ENCODE measurements at places on chromosomes 3 and 15. TPM values are rescaled to one million over a fixed set of nuclear protein-coding genes. Genes with fewer than 3 reads are reported as not detected.
A peak's percentile ranks its signal among the peaks of the same experiment; 100 is the strongest.

DNA sequence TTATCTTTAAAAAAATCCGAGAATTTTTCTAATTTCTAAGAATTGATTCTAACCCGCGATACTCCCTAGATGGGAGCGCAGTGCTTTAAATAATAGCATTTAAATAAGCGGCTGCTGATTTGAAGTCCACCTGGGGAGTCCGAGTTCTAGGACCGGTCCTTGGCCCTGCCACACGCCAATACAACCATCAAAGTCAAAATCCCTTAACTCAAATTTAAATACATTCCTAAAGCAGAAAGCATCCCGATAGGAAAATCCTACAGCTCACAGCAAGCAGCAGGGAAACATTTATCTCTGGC is 508 bp upstream of the ECT2 start:
- DNase-seq = no peak

- no peak for DNase-seq
These were observed 124.4 kb downstream of the SHOX2 start for GRCh38 chr3:157981819-157982218.

- DNase-seq = peak; percentile 87
These were observed 237.0 kb downstream of the UACA start for GRCh38 chr15:70526221-70526973.

The PLA1A gene
- total RNA-seq = 0.34 TPM

The CFAP100 gene
- not detected for total RNA-seq

DNA sequence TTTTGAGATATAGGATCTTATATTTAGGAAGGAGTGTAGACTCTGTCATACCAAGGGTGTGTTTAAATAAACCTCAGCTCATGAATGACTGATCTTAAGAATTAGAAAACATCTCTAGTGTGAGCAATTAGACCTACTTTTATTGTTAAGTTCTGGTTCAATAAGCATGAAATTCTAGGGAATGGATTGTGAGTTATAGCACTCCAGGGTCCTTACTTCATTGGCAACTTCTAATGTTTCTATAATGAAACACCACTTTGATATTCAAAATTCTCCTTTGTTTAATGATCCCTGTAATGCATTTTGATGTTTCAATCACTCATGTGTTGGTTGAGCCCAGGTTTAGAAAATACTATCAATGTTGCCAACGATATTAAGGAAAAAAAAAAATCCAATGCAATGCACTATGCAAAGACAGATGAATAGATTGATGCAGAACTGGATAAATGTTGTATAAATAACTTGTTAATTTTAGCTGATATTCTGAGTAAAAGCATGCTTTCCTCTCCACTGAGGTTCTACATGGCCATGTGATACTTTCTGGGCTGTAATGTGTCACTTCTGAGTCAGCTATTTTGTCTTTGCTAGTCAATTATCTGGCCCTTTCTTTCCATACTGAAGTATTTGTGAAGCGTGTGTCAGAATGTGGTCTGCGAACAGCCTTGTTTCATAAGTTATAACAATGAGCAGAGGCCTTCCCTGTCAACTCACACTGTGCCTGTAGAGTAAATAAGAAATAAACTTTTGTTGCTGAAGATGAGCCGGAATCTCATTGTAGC is 1035.9 kb downstream of the PLOD2 start:
- DNase-seq = no peak

DNA sequence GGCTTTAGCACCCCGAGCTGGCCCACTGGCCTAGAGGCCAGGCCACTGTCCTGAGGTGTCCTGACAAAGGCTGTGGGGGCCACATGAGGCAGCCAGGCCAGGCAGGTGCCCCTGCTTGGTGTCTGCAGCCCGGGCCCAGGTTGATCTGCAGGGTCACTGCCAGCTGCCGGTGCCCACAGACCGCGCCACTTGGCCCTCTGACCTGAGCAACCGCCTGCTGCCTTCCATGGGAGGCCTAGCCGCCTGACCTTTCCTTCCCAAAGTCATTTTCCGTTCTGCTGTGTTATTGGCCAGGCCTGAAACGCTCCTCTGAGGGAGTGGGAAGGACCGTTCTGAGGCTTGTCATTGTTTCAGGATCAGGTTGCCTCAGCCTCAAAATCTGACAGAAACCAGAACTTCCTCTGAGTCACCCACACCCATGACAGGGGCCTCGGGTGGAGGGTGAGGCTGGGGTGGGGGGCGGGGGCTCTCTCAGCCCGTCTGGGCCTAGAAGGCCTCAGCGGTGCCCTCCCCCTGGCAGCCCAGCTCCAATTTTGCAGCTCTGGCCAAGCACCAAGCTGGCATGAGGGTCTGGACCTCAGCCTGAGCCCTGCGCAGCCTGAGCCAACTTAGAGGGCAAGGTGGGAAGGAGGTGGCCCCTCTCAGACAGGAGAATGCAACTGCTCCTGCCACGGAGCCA is 140.7 kb upstream of the MEF2A start:
- DNase-seq = peak; percentile 87

The CPA3 gene
- 2.0 TPM for total RNA-seq

DNA sequence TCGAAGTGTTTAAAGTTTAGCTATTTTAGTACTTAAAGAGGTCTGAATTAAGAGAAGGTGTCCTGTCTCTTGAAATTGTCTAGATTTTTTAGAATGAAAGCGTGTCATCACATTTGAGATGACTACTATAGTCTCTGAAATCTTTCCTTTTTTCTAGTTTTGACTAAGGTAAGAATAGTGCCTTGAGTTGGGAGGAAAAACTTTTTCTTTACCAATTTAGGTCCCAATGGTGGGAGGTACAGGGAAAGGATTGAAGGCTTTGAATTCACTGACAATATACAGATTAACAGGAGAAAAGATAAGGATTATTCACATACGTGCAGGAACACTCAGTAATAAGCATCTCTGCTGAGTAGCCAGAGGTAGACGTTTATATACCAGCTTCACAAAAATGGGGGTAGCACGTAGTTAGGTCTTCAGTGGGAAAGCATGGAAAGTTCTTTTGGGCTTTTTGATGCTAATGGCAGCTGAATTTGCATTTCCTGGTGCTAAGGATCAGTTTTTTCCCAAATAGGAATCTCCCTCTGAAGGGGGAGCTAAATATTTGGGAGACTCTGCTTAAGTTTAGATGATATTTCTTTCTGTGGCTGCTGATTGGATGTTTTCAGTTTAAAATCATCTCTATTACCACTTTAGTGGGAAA is 88.1 kb downstream of the VPS8 start:
- DNase-seq = no peak

DNA sequence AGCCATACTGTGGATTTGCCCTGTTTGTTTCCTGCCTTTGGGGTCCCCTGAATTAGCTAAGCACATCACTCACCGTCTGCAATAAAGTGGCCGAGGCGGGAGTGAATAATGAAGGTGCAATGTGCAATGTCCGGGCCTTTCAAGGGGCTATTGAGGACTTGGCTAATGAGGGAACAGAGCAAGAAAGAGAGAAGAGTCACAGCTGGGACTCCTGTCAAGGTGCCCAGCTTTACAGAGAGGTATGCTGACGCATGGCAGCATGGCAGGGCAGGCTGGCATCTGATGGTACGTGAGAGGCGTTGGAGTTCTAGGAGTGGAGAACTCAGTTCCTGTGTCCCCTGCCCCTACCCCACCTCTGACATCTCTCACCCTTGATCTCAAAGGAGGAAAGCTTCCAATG is 13.8 kb upstream of the ATP2B2 start:
- DNase-seq = peak; percentile 56

The RBP2 gene
- not detected for total RNA-seq

The BMF gene
- total RNA-seq = 11.8 TPM

DNA sequence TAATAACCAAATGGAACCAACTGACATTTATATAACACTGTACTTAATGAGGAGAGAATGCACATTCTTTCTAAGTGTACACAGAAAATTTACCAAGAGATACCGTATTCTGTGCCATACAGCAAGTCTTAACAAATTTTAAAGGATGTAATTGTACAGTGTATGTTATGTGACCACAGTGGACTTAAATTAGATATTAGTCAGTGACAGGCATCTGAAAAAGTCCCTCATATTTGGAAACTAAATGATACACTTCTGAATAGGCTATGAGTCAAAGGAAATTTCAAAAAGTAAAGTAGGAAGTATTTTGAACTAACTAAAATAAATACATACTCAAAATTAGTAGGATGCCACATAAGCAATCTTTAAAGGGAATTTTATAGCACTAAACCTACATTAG is 59.6 kb upstream of the P3H2 start:
- no peak for DNase-seq

GRCh38 chr3:13201851-13202250 is 128.6 kb upstream of the IQSEC1 start:
- no peak for DNase-seq

The SENP7 gene
- 15.7 TPM for total RNA-seq

GRCh38 chr3:37093481-37093880 is 80.9 kb downstream of the LRRFIP2 start:
- no peak for DNase-seq

The SPSB4 gene
- total RNA-seq = not detected

GRCh38 chr15:44883199-44883877 is 73.1 kb upstream of the TERB2 start:
- DNase-seq = no peak

DNA sequence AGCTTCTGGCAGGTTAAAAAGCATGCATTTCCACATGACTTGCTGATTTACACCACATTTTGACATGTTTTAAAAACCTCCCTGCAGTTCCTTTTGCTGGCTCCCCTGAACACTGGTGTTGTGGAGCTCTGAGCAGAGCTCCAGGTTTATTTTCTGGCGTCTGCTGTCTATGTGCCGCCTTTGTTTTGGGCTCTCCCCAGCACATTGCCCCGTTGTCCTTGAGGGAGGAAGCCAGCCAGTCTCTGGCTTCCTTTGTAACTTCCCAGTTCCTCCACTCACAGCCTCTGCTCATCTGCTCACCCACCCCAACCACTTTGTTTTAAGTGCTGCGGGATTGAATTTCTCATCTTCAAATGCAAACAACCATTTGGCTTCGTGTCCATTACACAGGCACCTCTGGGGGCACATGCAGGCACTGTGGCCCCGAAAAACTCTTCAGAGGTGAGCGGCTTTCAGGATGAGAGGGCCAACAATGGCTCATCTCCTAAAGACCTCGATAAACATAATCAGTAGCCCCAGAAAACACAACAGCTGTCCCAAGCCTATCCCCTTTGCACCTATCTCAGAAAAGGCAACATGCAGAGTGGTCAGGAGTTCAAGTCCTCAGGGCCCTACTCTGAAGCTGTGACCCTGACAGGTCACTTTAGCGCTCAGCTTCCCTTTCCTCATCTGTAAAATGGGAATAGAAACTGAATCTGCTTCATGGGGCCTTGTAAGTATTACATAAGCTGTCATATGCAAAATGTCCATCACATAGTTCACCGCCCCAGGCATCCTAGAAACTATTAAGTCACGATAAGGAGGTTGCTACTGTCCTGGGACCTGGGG is 1.3 kb upstream of the MEF2A start:
- no peak for DNase-seq

GRCh38 chr3:165837058-165837525 is at the start of gene BCHE:
Gene BCHE (minus strand): TSS chr3:165837423. CDS start chr3:165831033, 6,390 bp downstream.
- DNase-seq = no peak

GRCh38 chr3:156149876-156150275 is 29.5 kb downstream of the KCNAB1 start:
- DNase-seq = no peak

The WDR72 gene
- 2.5 TPM for total RNA-seq

- DNase-seq = no peak
These were observed 2.4 kb downstream of the VGLL4 start for GRCh38 chr3:11641316-11641682.

DNA sequence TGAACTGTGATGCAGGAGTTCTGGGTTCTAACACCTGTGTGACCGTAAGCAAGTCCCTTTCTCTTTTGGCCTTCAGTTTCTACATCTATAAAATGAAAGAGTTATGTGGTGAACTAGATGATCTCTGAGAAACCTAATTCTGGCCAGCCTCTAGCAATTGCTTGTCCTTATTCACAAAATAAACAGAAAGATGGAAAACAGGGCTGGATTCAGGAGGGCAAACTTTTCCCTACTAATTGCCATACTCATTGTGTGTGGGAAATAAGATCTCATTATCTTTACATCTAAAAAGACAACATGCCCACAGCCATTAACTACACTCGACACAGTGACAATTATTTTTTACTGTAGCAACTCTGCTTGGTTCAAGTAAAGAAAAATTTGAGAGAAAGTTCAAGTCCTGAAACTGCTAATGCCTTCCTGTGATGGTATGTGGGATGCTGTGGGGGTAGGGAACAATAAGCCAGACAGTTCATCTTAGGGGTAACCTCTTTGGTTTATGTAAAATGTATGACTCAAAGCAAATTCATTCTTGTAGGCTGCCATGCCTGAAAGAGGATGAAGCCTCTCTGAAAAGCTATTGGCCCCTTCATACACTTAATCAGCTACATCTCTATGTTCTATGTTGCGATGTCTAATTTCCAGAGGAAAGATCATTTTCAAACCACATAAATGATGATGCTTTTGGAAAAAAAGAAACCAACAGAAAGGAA is 177.6 kb upstream of the BCL6 start:
- DNase-seq = no peak

DNA sequence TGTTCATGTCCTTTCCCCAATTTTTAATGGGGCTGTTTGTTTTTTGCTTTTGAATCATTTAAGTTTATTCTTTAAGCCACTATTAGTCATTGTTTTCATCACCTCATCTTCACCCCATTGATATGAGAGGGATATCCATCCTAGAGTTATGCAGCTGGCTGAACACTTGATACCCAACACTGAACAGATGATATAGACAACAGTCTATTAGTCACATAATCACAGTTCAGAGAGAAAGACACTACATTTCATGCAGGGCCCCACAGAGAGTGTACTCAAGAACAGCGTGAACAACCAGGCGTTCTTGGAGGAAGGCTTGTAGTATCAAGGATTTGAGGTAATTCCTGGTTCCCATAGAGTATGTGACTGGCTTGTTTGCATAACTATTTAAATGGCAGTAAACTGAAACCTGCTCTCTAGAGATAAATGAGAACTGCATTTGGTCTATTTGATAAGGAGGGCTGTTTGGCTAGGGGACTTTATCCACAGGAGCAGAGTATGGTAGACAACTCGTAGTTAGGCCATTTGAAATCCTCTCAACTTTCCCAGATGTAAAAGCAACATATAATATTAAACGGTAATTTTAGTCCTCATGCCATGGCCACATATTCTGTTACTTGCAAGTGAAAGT is 618.7 kb downstream of the SI start:
- no peak for DNase-seq

DNA sequence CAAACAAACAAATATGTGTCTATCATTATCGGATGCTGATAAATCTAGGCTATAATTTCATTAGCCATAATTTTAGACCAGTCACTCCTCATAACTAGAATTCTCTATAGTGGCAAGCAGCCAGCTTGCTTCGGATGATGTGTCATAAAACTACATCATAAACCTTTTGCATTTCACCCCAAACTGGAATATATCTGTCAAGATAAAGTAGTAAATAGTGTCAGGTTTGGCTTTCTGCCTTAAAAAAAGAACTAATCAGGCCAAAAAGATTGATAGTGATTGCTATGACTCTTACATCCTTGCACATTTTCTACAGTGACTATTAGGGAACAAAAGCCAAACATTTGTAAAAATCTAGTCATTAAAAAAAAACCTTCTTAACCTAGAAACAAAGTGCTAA is 51.0 kb downstream of the DPPA2 start:
- DNase-seq = no peak

DNA sequence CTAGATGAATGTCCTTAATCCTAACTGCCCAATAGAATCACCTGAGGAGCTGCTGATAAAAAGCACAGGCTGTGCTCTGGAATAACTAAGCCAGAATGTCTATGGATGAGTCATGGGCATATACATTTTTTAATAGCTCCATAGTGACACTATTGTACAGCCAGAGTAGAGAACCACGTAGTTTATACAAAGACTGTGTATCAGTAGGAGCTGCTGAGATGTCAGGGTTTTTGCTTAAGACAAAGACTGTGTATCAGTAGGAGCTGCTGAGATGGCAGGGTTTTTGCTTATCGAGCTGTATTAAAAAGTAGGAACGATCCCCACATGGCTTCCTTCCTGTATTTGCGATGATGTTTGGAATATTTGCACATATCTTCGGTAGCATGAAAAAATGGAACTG is 137.4 kb downstream of the SV2B start:
- no peak for DNase-seq

The HIGD2B gene
- total RNA-seq = not detected
